Smooth muscle cell of the pulmonary artery (primary cell): ENCODE measurements at places on chromosomes 5 and 9. TPM values are rescaled to one million over a fixed set of nuclear protein-coding genes. Genes with fewer than 3 reads are reported as not detected.

PCDHA6 gene
- total RNA-seq: 0.76 and 0.91 TPM in 2 replicates

ARL14EPL gene
- not detected in 2 replicates for total RNA-seq

ANKRD20A1 gene
- total RNA-seq: not detected in 2 replicates

HTR1A gene
- total RNA-seq: not detected in 2 replicates

DMGDH gene
- 1.9 and 2.3 TPM in 2 replicates for total RNA-seq

PCDHGC4 gene
- 3.5 and 4.2 TPM in 2 replicates for total RNA-seq

MEIKIN gene
- not detected in 2 replicates for total RNA-seq

CPLANE1 gene
- 20.9 and 23.0 TPM in 2 replicates for total RNA-seq

GALNT12 gene
- total RNA-seq: 8.7 and 14.0 TPM in 2 replicates

SECISBP2 gene
- total RNA-seq: 23.2 and 27.0 TPM in 2 replicates

IL6ST gene
- total RNA-seq: 464 and 599 TPM in 2 replicates

PCA3 gene
- 0.07 and 0.13 TPM in 2 replicates for total RNA-seq

TTC23L gene
- total RNA-seq: not detected in 2 replicates

PAX5 gene
- not detected in 2 replicates for total RNA-seq

CMBL gene
- total RNA-seq: 19.8 and 20.2 TPM in 2 replicates

C9orf50 gene
- total RNA-seq: 0.26 and 0.33 TPM in 2 replicates

CENPK gene
- 4.7 and 8.3 TPM in 2 replicates for total RNA-seq

DNM1 gene
- 1.9 and 5.8 TPM in 2 replicates for total RNA-seq

TAF11L5 gene
- total RNA-seq: not detected in 2 replicates

MZB1 gene
- not detected in 2 replicates for total RNA-seq

IFNA21 gene
- not detected in 2 replicates for total RNA-seq

PCDHB13 gene
- 0.59 and 1.8 TPM in 2 replicates for total RNA-seq

ABCA1 gene
- total RNA-seq: 85.7 and 219 TPM in 2 replicates

STK32A gene
- total RNA-seq: 3.5 and 3.7 TPM in 2 replicates

PIP5KL1 gene
- total RNA-seq: 1.4 and 3.4 TPM in 2 replicates

BHMT gene
- total RNA-seq: not detected in 2 replicates

LURAP1L gene
- 16.7 and 25.4 TPM in 2 replicates for total RNA-seq

KIAA0825 gene
- total RNA-seq: 3.1 and 3.8 TPM in 2 replicates

SPZ1 gene
- not detected in 2 replicates for total RNA-seq

SNX2 gene
- total RNA-seq: 67.8 and 73.0 TPM in 2 replicates

PDCD1LG2 gene
- 9.1 and 22.8 TPM in 2 replicates for total RNA-seq

PTGDS gene
- 11.1 and 66.1 TPM in 2 replicates for total RNA-seq

NR6A1 gene
- 0.39 and 0.69 TPM in 2 replicates for total RNA-seq

RAD23B gene
- 90.0 and 98.4 TPM in 2 replicates for total RNA-seq

OTP gene
- total RNA-seq: not detected in 2 replicates

TPPP gene
- 0.33 and 0.43 TPM in 2 replicates for total RNA-seq

KCNIP1 gene
- not detected in 2 replicates for total RNA-seq

PRR7 gene
- 5.7 and 11.4 TPM in 2 replicates for total RNA-seq

SHOC1 gene
- total RNA-seq: under 0.01 TPM in 1 of 2 replicates, not detected in the other

APBA1 gene
- 14.5 and 21.8 TPM in 2 replicates for total RNA-seq

CHD1 gene
- total RNA-seq: 36.7 and 46.7 TPM in 2 replicates

PTGES gene
- total RNA-seq: 6.5 and 21.0 TPM in 2 replicates

NMUR2 gene
- not detected in 2 replicates for total RNA-seq

FBP2 gene
- total RNA-seq: not detected in 2 replicates

KLHL9 gene
- total RNA-seq: 37.7 and 49.3 TPM in 2 replicates

LCN9 gene
- total RNA-seq: not detected in 2 replicates

PCDHB9 gene
- 0.40 and 0.59 TPM in 2 replicates for total RNA-seq

ACTBL2 gene
- total RNA-seq: 0.03 TPM in 1 of 2 replicates, not detected in the other

INSL4 gene
- not detected in 2 replicates for total RNA-seq
